ENCODE measurements at places on chromosomes 5 and 9.
A peak's percentile ranks its signal among the peaks of the same experiment; 100 is the strongest.

- DNase-seq: no peak
These were observed 37.2 kb downstream of the TLE1 start for GRCh38 chr9:81652058-81652687.

DNA sequence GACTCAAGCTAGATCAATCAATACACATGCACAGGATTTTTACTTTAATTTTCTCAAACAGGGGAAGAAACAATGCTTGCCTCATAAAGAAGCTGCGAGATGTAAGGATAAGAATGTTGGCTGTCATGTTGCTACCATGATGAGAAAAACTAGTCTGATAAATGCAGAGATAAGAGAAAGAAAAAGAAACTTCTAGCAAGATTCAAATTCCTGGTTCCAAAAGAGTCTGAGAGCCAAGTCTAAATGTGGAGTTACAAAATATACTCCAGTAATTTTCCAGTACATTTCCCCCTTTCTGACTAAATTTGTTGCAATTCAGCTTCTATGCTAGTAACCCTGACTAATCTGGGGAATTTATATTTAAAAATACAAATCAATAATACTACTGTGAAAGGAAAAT is 10.4 kb upstream of the ANXA1 start:
- DNase-seq: no peak

GRCh38 chr5:84729326-84729725 is 344.6 kb upstream of the EDIL3 start:
- DNase-seq: no peak

GRCh38 chr9:121769939-121770338 is 118.5 kb downstream of the DAB2IP start:
- no peak for DNase-seq

DNA sequence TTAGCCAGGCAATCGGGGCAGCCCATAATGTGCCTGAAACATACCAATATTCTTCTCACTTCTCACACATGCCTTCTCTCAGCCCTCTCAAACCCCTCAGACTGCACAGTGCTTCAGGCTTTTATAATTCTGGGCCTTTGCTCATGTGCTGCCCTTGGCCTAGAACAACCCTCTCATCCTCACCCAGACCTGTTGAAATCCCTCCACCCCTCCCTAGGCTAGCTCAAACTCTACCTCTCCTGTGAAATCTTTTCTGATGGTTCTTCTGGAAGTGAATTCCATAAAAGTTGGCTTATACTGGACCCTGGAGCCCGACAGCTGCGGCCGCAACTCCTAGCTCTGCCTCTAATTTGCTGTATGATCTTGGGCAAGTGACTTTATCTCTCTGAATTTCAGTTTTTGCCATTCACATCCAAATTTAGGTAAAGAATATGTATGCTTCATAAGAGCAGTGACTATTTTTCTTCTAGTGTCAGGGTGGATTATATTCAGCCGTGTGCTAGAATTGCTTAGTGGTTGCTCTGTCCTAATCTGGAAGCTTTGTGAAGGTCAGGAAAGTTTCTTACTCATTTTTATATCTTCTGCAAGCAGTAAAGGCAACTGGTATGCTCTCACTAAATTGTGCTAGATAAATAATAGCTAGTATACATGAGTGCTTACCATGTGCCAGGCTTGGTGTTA is 221.4 kb downstream of the MAPKAP1 start:
- DNase-seq: no peak

DNA sequence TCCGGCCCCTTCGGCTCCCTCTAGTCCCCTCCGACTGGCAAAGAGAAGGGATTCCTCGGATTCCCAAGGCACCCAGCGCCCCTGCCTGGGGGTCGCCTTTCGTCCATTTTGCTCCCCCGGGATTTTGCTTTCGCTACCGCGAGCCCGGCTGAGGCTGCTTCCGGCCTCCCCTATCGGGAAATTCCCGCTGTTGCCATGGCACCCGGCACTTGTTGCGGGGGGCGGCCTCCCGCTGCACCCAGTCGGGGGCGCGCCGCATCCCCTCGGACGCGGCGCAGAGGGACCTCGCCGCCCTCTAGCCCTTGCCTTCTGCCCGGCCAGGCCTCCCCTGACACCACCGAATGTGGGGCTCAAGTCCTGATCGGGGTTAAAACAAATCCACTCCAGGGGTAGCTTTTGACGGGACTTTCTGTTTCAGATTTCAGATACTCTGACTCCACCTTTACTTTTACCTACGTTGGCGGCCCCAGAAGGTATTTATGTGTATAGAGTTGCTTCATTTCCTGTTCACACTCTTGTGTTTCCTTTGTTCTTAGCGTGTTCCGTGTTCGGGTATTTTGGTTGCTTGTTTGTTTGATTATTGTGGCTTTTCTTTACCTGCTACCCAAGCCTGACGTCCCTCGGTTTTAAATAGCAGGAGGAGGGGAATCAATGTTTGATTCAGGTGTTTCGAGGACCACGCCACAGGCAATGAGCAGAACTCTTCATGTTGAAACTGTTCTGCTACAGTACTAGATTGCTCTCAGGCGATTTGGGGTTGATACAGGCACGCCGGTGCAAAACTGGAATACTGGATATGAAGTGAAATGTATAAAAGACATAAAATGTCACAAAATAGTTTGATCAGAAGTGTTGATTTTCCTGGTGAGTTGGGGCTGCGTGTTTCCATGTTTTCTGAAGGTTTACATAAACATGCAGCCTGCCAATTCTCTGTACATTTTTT is 1.5 kb downstream of the PARP8 start:
- DNase-seq: peak; percentile 80

GRCh38 chr5:129392681-129393080 is 67.4 kb upstream of the ADAMTS19 start:
- no peak for DNase-seq

- no peak for DNase-seq
These were observed 163.2 kb downstream of the PLPPR1 start for GRCh38 chr9:101191723-101192122.

DNA sequence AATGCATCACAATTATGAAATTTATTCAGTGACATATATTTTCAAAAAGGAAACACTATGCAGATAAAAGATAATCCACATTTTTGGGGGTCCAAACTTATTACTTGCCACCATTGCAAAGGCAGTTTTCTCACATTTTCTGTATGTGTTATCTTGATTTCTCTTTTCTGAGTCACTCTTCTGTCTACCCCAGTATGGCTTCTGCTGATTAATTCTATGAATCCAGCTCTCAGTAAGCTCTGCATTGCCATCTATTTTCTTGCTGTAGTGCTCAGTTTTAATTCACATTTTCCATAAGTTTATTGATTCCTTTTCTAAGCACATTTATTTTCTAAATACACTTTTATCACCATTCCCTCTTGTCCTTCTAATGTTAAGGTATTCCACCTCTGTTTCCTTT is 1.7 kb downstream of the IFNA10 start:
- DNase-seq: no peak

GRCh38 chr9:121494192-121494591 is 5.5 kb downstream of the GGTA1 start:
- no peak for DNase-seq

- no peak for DNase-seq
These were observed 46.8 kb upstream of the HAPLN1 start for GRCh38 chr5:83767409-83767992.

- DNase-seq: peak; percentile 37
These were observed 32.9 kb upstream of the CDK20 start for GRCh38 chr9:88007291-88007650.

DNA sequence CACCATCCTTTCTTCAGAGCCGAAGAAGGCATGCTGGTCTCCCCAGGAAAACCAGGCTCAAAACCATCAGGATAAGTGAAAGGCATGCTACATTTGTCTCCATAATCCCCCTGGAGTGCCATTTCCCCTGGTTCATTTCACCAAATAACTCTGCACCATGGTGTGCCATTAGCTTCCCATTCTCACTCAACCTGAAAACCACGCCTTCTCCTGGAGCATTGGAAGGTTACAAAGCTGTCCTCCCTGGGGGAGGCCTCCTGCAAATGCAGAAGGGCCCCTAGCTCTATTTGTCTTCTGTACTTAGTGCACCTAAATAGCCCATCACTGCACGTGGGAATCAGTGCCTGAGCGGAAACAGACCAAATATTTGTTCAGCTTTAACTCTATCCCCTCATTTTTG is 90.2 kb upstream of the ICE1 start:
- no peak for DNase-seq

DNA sequence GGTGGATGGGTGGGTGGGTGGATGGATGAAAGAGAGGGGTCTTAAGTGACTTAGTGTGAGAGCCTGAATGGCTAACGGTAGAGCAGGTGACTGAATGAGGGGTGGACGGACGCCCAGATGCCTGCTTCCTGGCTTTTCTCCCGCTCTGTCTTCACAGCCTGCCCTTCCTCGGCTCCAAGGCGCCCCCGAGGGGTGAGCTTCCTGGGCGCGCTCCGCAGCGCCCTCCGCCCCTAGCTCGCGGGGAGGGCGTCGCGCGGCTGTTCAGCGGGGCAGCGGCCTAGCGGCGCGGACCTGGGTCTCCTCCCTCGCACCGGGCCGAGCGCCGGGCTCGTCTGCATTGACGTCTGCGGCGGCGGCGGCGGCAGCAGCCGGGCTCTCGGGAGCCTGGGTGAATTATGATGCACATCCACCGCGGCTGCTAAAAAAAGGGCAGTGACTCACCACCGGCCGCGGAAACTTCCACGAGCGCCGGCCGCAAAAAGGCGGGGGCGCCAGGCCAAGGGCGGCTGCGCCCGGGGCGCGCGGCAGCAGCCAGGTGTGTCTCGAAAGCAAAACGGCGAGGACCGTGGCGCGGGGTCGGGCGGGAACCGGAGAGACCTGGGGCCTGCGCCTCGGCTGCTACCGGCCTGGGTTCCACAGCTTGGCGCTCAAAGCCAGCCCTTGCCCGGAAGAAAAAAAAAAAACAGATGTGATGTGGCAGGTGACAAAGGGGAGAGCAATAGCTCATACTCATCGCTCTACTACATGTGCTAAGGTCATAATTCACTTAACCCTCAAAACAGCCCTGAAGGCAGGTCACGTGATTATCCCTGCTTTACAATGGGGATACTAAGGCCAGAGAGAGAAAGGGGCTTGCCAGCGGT is 143.0 kb upstream of the ADRA1B start:
- DNase-seq: peak; percentile 82

DNA sequence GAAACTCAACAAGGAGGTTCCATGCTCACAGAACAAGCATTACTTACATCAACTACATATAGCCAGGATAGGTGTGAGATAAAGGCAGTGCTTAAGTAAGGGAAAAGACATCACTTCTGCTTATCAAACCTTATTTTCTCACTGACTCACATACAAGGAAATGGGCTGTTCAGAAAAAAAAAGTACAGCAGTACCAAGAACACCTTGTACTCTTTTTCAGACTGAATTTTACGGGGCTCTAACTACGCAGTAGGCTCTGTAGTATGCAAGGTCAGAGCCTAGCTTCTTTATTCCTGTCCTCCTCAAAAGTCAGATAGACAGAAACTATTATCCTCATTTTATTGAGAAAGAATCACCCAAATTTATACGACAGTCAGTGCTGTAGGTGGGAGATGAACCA is 5.8 kb downstream of the PSMB7 start:
- no peak for DNase-seq

DNA sequence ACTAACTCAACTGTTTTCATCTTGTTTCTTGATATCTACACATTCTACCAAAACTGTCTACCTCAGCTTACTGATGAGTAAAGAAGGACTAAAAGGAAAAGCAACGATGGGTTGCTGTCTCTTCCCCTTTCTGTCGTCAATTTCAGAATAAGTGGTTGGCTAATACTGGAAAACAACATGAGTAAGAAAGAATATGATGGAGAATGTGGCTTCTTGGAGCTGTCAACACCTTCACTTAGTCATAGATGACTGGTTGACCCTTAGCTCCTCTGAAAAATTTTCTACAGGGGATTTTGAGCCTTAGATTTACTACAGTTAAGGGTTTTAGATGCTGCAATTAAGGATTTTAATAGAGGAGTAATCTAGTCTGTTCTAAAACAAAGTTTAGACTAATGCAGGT is 797.9 kb downstream of the TLE4 start:
- no peak for DNase-seq

DNA sequence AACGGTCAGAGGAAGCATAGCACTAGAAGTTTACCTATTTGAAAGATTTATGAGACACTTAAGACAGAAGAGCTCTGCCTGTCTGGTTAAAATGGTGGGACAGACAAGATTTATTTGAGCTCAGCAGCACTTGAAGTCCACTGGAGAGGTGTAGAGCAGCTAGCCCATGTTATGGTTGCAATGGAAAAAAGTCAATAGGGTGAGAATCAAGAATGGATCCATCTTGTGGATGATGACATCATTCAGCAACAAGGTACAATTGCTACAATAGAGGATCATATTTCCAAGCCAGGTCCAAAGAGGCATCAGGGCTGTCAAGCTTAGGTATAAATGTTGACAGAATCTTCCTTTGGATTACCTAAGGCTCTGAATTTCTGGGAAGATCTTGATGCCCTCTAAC is 21.1 kb upstream of the ZNF131 start:
- DNase-seq: no peak

DNA sequence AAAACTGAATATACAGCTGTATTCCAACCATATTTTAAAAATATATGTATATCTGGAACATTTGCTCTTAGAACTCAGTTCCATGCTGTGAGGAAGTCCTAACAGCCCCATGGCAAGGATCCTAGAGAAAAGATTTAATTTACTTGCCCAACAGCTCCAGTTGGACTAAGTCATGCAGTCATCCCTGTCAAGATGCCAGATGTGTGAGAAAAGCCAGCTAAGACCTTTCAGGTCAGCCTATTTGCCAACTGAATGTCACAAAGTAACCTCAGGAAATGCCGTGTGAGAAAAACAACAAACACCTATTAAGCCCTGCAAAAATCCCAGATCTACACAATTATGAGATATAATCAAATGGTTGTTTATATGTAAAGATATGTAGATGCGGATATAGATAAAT is 416.3 kb downstream of the NR2F1-AS1 start:
- no peak for DNase-seq

DNA sequence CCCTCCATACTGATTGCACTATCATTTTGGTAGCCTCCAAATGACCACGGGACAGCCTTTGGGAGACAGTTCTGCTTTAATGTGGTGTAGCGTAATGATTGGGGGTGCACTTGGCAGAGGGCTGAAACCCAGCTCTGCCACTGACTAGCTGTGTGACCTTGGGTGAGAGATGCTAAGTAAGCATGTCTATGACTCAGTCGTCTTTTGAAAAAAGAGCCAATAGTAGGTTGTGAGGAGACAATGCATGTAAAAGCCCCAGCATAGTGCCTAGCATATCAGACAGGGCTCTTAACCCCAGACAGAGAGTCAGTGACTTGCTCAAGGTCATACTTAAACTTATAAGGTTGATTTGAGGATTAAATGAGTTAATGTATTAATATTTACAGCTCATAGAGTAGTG is 18.0 kb upstream of the CXCL14 start:
- no peak for DNase-seq

GRCh38 chr9:90308691-90309090 is 333.9 kb downstream of the DIRAS2 start:
- DNase-seq: no peak

DNA sequence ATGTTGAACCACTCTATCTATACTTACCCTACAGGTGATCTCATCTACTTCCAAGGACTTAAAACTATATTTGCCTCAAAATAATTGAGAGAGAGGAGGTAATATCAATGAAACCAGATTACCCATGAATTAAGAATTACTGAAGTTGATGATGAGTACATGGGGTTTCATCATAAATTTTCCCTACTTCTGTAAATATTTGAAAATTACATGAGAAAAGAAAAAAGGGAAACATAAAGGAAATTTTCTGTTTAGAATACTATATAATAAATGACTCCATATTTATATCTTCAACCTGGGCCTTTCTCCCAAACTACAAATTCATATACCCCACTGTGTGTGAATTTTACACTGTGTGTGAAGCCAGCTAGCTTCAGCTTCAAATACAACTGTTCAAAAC is 2.6 kb downstream of the TSTD2 start:
- no peak for DNase-seq

Measured in activated T-cell treated with anti-CD3 and anti-CD28 coated beads for 24 hours (primary cell).